ENCODE measurements at places on chromosomes 4 and X.
A peak's percentile ranks its signal among the peaks of the same experiment; 100 is the strongest.

DNA sequence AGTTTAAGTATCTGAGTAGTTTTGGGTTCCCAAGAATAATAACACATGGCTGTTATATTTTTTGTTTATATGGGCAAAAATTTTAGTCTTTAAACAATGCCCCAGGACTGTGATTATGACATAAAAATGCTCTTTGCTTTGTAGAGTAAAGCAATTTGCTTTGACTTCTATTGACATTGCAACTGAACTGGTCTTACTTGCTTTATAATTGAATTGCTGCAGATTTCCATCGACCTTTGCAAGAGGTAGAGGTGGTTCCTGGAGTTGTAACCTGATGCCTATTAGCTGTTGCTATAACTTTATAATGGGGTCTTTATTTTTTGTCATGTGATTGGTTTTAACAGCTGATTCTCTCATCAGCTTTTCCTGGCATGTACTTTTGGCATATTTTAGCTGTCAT lies 302.9 kb downstream of the ARHGAP10 start:
- no peak for DNase-seq

DNA sequence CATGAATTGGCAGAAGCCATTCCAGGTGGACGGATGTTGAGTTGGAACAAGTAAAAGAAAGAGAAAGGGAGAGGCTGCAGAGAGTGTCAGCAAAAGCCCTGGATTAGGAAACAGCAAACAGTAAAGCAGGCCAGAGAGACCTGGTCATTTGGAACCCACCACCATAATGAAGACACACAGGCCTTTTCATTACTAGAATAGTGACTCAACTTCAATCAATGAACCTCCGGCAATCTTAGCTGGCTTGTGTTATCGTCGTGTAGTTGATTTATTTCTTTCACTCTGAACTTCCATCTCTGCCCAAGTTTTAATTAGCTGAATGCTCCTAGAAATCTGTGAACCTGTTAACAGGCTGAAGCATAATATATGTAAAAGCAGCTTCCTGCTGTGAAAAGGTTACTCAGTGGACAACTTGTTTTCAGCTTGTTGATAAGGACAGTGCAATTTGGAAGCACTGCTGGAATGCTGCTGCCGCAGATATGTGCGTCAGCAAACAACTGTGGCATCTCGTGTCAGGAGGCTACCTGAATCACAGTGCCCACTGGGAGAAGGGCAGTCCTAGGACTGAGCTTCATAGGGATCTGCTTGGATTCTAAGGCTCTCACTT lies 68.8 kb downstream of the SPANXN4 start:
- DNase-seq: no peak

DNA sequence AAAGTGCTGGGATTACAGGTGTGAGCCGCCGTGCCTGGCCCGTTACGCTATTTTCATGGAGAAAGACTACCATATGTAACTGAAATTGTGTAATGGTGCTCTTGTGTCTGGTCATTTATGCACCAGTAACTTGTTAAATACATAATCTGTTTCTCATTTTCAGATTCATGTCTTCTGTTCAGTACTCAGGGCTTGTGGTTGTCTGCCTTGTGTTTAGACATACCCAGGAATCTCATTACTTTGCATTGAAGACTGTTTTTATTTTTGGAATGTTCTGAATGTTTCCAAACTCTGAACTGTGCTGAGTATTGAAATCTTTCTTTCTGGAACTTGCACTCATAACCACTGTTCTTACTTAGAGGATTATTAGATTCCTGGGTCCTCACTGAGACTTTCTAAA lies 52.8 kb downstream of the PDLIM5 start:
- no peak for DNase-seq

DNA sequence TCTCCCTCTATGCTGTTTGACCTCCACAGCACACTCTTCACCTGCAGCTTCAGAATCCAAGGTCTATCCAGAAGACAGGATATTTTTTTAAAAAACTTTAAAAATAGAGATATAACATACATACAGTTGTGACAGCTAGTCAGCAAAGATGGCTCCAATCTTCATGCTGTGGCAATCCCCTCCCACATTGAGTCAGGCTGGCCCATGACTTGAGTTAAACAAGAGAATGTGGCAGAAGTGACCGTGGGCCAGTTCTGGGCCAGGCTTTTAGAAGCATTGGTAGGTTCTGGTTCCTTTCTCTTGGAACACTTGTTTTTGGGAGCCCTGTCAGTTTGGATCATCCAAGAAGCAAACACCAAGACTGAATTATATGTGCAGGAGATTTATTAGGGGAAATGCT lies 36.1 kb upstream of the REPS2 start:
- no peak for DNase-seq

DNA sequence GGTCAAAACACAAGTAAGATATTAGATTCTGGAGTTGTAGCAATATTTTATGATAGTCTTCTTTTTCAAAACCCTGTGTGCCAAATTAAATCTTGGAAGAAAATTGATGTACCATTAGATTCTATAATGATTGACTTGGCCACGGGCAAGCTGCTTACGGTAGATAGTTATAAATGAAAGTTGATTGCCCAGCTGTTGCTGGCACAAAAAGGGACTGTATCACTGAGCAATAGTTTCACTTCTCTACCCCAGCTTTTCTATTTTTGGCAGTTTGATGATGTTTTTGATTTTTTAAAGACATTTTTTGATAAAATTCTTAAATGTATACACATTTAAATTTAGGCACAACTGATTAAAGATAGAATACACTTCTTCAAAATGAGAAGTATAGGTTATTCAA lies 333.3 kb downstream of the TRAM1L1 start:
- DNase-seq: no peak

- no peak for DNase-seq
Observed at GRCh38 chr4:57233386-57233785, 123.2 kb upstream of the IGFBP7 start.

GRCh38 chrX:1262369-1262768 lies 6.2 kb upstream of the CSF2RA start:
- no peak for DNase-seq

- DNase-seq: peak; percentile 49
Observed at GRCh38 chr4:149980941-149981340, 97.3 kb upstream of the DCLK2 start.

- no peak for DNase-seq
Observed at GRCh38 chr4:20592663-20593062, 107.6 kb upstream of the PACRGL start.

DNA sequence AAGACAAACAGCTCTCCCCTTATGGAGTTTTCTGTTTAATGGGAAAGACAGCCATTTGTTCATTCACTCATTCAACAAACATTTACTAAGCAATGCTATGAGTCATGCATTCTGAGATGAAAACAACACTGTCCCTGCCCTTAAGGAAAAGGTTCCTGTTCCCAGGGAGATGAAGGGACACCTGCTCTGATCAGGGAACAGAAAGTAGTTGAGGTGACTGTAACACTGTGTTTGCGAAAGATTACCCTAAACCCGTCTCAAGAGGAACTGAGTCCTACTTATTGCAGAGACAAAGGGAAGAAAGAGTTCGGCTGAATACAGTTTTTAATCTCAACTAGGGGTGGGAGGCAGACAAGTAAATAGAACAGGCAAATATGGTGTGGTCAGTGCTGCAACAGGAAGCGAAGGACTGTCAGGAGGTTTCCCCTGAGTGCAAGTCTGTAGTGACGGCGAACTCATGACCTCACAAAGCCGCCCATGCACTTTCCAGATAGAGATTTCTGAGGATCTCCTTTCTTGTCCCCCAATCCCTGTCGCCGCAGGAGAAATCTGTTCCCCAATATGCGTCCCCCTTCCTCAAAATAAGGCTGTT lies 712 bp downstream of the STX18 start:
- DNase-seq: no peak

- DNase-seq: no peak
Observed at GRCh38 chr4:149279331-149279730, 536.3 kb downstream of the IQCM start.

GRCh38 chr4:56575820-56576429 lies 70.3 kb downstream of the ARL9 start:
- no peak for DNase-seq

GRCh38 chr4:1760521-1761071 lies 32.5 kb upstream of the FGFR3 start:
- no peak for DNase-seq

DNA sequence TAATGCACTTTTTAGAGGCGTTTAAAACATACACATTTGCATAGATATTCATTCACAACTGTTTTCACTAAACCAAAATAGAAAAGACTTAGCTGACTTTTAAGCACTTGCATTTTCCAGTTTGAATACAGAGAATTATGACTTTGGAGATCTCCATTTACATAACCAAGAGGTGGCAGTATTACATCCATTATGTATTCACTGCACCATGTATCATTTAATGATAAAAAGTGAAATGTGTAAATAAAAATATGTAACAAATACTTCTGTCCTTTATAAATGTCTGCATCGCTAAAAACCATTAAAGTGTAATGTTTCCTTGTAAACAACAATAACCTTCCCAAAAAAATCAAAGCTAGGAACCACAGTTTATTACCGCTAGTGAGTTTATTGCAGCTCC lies 413.2 kb downstream of the FGF13 start:
- DNase-seq: no peak

GRCh38 chr4:9891056-9891455 lies 109.6 kb downstream of the DRD5 start:
- DNase-seq: no peak

DNA sequence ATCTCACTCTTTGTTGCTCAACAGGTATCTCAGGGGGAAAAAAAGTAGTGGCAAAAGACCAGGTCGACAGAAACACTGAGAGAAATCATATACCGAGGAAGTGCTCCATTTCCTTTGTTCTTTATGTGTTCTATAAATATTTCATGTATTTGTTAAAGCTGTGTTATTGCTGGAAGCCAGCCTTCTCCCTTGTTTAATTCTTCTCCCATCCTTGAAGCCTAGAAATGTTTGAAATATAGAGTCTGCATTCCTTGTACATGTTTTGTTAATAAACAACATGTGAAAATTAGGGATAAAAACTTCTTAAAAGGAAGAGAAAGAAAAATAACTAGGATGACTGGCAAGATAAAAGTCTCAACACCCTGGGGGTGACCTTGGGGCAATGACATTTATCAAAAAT lies 186.2 kb downstream of the ANKRD50 start:
- DNase-seq: no peak

- DNase-seq: no peak
Observed at GRCh38 chrX:20217271-20217670, 49.4 kb downstream of the RPS6KA3 start.

- no peak for DNase-seq
Observed at GRCh38 chr4:54838301-54838700, 180.5 kb downstream of the KIT start.

DNA sequence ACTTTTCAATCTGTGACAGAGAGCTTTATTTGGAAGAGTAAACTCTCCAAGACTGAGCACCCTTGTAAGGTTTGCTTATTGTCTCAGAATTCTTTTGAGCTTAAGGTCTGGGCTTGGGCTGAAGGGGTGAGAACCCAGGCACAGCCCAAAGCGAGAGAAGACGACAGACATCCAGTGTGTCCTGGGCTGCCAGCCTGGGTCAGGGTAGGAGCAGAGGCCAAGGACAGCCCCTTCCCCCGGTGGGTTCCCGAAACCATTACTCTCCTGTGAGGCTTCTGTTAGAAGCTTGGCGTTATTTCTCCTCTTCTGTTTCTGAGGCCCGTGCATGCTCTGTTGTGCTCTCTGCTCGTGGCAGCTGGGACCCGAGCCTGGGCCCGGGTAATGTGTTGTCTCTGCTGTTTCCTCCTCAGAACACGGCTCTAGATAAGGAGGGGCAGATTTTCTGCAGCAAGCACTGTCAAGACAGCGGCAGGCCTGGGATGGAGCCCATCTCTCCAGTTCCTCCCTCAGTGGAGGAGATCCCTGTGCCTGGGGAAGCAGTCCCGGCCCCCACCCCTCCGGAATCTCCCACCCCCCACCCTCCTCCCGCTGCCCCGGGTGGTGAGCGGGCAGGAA lies 177.5 kb downstream of the DCLK2 start:
- DNase-seq: no peak

GRCh38 chr4:47617607-47618006 lies 132.5 kb downstream of the ATP10D start:
- no peak for DNase-seq

DNA sequence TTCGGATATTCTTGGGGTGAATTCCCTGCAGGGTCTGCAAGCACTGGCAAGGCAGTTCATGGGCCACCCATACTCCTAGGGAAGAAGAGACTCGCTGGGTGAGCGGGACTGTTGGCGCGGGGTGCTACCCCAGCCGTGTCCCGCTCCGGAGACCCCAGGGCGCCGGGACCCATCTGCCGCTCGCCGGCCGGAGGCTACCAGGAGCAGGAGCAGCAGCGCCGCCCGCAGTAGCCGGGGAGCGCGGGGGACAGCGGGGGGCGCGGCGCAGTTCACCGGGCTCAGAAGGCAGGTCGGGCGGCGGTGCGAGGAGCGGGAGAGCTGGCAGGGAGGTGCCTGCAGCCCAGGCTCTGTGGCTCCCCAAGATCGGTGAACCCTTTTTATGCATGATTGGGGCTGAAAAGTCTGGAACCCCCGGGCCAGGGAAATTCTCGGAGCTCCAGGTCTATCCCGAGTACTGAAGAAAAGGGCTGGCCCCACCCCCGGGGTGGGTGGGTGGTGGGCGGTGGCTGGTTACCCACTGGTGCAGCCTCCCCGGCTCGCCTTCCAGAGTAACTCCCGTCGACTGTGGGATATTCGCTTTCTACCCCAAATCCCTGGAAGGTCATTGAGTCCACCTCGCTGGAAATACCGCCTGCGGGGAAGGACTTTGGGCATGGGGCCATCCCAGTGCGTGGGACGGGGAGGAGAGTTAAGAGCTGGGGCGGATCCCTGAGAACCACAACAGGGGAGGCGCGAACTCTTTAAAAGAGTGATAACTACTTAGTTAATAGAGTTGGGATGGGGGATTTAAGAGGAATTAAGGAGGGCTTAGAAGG lies 37.6 kb downstream of the PF4 start:
- DNase-seq: no peak

DNA sequence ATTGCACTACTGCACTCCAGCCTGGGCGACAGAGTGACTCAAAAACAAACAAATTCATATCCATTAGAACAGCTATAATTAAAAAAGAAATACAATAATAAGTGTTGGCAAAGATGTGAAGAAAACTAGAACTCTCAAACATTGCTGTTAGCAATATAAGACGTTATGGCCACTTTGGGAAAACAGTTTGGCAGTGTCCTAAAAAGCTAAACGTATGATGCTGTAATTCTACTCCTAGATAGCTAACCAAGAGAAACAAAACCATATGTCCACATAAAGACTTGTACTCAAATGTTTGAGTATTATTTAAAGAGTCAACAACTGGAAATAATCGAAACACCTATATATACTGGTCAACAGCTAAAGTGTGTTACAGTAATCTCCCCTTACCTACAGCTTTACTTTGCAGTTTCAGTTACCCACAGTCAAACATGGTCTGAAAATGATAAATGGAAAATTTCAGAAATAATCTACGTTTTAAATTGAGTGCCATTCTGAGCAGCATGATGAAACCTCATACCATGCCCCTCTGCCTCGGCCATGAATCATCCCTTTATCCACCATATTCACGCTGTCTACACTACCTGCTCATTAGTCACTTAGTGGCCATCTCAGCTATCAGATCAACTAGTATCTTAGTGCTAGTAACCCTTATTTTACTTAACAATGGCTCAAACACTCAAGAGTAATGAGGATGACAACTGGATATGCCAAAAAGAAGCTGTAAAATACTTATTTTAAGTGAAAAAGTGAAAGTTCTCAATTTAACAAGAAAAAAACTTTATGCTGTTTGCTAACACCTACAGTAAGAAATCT lies 4.9 kb downstream of the ELF2 start:
- DNase-seq: no peak

- DNase-seq: no peak
Observed at GRCh38 chr4:123463869-123464268, 67.3 kb downstream of the SPRY1 start.
